ENCODE measurements at places on chromosomes 5 and 9.

- DNase-seq, result no peak
Observed at GRCh38 chr9:130308081-130308571, 42.6 kb downstream of the HMCN2 start.

DNA sequence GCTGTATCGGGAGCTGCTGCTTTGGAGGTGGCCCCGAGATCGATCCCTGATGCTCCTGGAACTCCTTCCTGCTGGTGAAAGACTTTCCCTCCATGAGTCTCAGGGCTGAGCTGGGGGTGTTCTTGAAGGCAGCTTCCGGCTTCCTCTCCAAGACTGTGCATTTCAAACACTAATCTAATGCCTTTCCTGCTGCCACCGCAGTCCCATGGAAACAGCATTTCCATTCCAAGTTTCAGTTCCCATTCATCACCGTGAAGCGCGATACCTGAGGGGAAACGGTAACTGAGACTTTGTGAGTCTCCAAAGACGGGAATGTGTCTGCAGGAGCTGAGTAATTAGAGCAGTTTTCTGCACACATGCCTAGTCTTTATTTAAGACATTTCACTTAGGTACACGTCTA lies 230.1 kb downstream of the PAX5 start:
- no peak for DNase-seq

GRCh38 chr9:101995231-101995630 lies 256.8 kb upstream of the GRIN3A start:
- DNase-seq, result no peak

DNA sequence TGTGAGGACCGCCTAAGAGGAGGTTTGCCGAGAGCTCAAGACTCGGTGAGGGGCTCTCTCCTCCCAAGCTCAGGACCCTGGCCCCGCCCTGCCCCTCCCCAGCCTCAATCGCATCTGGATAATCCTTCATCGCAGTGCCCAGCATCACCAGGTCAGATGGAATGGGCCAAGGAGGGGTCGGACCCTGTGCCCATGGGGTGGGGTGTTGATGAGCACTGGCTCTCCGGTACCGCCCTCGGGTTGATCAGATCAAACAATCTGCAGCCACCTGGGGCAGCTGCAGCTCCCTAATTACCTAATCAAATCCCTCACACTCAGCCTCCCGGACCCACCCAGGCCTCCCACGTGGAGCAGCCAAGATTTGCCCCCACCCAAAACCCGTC lies 24.4 kb upstream of the TDRD7 start:
- no peak for DNase-seq

DNA sequence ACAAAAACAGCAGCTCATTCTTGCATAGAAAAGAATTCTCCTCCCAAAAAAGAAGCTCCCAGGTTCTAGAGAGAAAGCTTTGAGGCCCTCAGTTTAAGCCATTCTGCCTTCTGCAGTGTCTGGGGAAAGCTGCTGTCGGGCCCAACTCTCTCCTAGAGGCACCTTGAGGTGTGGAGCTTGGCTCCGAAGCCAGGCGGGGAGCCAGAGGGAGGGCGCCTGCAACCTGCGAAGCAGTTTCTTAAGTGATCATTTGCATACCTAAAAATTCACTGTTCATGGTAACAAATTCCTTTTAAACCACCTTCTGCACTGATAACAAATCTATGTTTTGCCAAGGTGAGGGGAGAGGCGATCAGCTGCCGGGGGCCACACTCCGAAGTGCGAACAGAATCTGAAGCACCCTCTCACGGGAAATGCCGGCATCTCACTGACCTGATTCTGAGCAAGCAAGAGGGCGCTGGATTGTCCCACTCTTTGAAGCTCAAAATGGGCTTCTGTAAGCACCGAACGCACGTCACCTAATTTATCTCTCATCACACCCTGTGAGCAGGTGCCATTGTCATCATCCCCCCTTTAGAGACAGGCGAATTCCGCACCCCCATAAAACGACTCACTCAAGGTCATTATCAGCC lies 86.1 kb downstream of the GTF3C4 start:
- DNase-seq, result no peak

GRCh38 chr5:59193616-59194319 lies 610.9 kb downstream of the RAB3C start:
- DNase-seq, result peak; percentile 63

DNA sequence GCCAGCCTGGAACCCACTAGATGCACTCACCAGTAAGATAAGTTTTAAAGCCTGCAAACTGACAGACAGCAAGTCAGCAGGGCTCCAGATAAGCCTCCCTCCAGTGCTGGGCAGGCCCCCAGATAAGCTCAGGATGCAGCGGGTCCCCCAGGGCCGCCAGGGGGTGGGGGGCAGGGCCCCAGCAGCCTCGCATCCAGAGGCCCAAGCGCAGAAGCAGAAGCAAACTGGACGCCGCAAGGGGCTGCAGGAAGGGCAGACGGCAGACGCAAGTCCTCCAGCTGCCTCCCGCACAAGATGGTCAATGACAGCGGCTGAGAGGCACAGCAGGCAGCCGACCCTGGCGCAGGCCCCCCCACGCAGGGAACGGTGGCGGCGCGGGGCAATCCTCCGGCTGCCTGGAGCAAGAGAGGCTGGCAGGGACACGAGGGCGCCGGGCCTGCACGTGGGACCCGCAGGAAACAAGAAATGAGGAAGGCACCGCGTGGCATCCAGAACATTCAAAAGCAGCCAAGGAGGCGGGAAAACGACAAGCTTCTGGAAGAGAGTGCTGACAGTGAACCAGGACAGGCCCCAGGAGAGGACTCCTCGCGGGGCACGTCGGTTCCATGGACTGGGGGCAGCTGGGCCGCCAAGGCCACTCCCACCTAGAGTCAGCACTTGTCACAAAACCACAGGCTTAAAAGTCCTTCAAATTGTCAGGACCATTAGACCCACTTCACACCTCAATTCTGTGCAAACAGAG lies 49.8 kb downstream of the ROR2 start:
- no peak for DNase-seq

DNA sequence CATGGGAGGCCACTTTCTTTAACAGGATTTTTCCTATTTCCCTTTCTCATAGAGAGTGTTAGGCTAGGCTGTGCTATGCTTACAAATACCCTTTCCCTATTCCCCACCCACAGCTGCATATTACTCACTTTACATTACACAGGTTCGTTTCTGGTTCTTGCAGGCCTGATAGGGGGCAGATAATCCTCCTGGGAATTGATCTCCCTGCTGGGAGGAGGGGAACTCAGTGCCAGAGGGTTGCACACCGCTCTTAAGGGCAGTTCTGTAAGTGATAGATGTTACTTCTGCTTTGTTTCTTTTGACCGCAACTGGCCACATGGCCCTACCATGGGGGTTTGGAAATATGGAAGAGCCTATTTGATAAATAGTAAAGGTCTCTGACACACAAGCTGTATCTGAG lies 54.0 kb upstream of the NTRK2 start:
- DNase-seq, result no peak

DNA sequence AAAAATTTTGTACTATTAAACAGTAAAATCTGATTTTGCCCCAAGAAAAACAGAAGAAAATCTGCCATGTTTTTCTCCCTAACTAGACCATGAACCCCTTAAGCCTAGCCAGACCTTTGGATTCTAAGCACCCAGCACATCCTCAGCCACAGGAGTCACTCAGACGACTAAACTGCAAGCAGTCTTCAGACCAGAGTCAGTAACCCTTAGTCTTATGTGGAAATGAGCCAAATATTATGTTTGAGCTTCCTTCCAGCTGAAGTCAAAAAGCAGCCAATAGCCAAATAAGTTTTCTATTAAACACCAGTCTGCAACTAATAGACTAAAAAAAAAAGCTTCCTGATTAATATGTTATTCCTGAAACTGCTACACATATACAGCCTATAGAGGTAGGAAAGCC lies 47.4 kb downstream of the GOLPH3 start:
- DNase-seq, result no peak

DNA sequence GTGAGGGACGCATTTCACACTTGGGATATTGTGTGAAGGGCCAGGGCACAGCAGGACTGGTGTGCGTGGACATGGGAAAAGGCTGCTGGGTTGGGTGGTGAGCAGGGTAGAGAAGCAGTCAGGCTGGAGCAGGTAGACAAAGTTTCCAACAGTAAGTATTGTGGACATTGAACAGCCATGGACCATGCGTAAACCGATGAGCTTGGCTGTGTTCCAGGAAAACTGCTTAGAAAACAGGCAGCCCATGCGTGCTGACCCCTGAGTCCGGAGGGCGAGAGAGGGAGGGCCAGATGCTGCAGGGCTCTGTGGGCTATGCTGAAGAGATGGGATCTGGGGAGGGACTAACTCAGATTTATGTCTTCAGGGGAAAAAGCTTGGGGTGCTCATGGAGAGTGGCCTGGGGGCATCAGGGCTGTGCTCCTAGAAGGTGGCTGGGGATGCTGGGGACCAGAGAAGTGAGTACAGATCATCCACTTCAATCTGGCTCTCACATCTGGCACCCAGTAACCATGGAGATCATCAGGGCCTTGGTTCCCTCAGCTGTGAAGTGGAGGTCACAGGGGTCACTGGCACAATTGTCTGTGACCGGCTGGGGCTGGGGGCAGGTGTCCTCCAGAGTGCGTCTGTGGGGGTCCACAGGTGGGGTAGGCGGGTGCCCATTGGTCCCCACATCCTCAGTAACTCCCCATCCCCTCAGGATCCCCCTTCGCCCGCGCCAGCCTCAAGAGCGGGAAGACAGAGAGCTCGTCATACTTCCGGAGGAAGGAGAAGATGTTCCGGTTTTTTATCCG lies 93.3 kb downstream of the CACNA1B start:
- DNase-seq, result no peak
